A549 (cell line): ENCODE measurements at places on chromosomes 3 and 15.

DNA sequence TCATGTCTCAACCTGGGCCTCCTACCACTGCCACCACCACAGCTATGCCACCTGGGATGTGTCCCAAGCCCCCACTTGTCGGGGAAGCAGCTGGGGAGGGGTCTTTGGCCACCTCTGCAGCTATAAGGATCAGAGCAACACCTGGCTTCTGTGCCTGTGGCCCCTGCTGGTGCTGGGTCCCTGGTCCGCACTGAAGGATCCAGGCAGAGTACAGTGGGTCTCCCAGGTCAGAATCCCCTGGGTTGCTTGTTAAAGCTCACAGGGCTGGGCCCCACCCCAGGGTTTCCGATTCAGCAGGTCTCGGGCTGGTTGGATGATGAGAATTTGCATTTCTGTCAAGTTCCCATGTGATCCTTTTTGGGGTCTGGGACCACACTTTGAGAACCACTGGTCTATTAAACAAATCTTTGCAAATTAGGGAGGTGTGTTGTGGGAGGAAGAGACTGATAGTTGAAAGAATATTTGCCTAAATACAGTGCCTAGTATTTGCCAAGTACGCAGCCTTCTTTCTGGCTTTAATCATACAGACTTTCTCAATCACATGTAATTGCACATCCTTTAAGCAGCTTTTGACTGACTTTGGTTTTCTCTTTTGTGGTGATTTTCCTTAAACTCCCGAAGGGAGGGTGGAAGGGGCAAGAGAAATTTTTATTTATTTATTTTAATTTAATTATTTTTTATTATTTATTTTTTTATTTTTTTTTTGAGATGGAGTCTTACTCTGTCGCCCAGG is 127.3 kb downstream of the IGF1R start:
- DNase-seq: no peak

GRCh38 chr15:83323296-83323711 is 38.8 kb upstream of the BNC1 start:
- DNase-seq: peak; percentile 82

- no peak for DNase-seq
Observed at GRCh38 chr15:53843166-53843565, 83.7 kb upstream of the WDR72 start.

DNA sequence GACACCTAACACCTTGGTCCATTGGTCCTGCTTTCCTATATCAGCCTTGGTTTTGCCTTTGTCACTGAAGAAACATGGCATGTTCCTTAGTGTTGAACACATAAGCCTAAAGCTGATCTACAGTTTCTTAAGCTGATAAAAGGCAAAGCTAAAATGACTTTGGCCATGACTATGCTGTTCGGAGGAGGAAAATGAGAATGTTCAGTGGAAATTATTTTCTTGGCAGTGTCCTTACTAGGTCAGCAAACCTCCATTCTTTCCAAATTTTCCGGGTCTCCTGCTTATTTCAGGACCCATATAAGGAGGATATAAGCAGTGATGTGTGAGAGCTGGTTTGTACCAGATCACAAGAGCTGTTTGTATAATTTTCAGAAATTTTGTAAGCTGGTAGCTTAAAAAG is 832.9 kb upstream of the CFAP20DC start:
- no peak for DNase-seq

- peak; percentile 29 for DNase-seq
Observed at GRCh38 chr3:141877911-141878310, 1.5 kb downstream of the ATP1B3 start.

DNA sequence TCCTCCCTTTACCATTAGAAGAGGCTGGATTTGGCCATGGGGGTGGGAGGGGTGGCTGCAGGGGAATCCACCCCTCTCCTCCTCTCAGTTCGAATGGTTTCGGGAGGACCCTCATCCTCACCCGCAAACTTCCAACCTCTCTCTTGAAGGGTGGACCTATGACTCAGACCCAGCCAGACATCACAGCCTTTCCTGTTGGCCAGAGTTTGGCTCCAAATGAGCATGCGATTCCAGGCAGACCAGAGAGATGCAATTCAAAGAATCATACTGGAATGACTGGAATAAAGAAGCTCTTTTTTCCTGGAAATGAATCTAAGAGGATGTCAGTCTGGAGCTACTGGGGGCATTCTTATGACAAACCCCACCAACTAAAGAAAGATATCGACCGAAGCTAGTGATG is 516.7 kb upstream of the MDFIC2 start:
- DNase-seq: no peak
